ENCODE measurements at places on chromosomes 3 and 15.

- no peak for DNase-seq
Measured at GRCh38 chr3:127825756-127826155, 3.4 kb upstream of the MGLL start.

- DNase-seq = no peak
Measured at GRCh38 chr15:66542896-66543295, 22.9 kb downstream of the LCTL start.

DNA sequence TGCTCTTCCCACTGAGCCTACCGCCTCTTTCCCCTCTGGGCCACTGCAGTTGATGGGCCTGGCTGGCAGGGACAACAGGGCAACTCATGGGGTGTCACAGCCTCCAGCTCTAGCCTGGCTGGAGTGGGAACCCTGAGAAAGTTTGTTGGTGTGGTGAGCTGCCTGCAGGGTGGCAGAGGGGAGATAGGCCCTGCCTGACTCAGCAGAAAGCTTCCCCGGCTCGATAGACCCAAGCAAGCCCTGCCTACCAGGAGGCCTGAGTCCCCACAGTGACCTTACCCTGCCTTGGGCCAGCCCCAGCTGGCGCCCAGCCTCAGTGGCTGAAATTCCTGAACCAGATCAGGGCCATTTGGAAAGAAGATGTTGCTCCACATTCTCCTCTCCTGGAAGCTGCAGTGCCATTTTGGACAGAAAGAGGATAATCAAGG lies 29.4 kb downstream of the ABTB1 start:
- no peak for DNase-seq

GRCh38 chr3:119297169-119297568 lies 3.0 kb downstream of the ARHGAP31 start:
- DNase-seq = no peak

DNA sequence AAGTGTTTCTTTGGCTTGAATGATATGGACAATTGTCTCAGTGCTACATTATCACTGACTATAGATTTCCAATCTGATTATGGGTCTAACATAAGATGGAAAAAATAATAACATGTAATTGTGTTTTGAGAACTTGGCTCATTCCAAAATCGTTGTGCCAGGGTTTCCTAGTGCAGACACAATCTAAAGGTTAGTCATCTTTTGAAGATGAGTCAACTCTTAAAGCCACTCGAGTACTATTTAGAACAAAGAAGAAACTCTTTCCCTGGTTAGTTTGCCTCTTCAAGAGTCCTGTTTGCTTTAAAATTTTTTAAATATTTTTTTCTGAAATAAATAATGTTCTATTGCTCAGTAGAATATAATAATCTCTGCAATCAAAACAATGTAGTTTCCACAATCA lies 301.0 kb downstream of the CADM2 start:
- no peak for DNase-seq

DNA sequence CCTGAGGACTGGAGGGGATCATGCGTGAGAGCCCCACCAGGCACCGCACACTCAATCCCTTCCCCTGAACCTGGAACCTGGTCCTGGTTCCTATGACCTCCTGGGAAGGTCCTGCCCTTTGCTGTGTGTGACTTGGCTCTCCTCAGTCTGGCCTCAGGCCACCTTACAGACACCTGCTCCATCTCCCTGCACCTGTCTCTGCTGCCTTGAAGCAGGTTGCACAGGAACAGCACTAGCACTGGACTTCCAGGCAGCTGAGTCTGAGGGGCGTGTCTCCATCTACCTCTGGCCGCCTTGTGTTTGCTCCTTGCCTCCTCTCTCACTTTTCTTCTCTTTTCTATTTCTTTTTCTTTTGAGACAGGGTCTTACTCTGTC lies 15.4 kb downstream of the PSTPIP1 start:
- no peak for DNase-seq

- no peak for DNase-seq
Measured at GRCh38 chr15:69060744-69061143, 46.2 kb downstream of the NOX5 start.

- no peak for DNase-seq
Measured at GRCh38 chr3:43417133-43417532, 130.8 kb downstream of the SNRK start.

- DNase-seq = no peak
Measured at GRCh38 chr3:61724183-61724582, 162.8 kb downstream of the PTPRG start.

- DNase-seq = no peak
Measured at GRCh38 chr3:56019490-56020146, 448.6 kb downstream of the ERC2 start.

DNA sequence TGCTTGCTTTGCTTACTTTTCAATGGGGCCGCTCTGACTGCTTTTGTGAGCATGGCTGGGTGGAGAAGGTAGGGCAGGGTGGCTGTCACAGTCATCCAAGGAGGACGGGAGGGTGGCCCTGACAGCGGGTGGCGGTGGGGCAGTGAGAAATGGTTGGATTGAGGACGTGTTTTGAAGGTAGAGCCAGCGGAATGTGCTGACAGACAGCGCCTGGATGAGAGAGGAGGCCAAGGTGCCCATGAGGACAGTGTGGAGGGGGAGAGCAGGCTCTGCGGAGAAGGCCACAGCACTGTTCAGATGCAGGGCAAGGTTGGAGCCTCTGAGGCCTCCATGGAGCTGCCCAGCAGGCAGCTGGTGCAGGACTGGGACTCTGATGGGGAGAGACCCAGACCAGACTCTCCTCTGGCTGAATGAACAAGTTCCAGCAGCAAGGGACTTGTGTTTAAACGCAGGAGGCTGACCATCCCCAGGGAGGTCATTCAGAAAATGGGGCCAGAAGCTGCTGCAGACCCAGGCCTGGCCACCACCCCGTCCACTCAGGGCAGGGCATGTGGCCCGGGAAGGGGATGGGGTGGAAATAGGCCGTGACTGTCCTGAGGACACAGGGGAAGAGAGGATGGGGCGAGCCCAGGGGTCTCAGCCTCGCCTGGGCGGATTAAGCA lies 120.3 kb upstream of the PRR20G start:
- no peak for DNase-seq

GRCh38 chr3:46447228-46447985 lies 17.3 kb downstream of the LTF start:
- no peak for DNase-seq
